ENCODE measurements at places on chromosomes 2 and 18.

- DNase-seq = no peak
Observed at GRCh38 chr18:76615065-76615733, 120.2 kb upstream of the ZNF516 start.

DNA sequence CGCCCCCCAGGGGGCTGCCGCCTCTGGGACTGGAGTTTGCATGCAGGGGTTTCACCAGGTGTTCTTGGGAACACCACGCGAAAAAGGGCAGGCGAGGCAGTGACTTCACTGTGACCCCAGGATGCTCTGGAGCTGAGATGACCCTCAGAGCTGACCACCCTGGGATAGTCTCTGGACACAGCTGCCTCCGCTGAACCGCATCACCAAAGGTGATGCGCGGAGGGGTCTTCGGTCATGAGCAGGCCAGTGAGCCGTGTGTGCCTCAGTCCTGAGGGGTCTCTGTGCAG lies 17.5 kb downstream of the GPR35 start:
- no peak for DNase-seq

GRCh38 chr2:239824866-239825704 lies 200.1 kb downstream of the NDUFA10 start:
- no peak for DNase-seq

GRCh38 chr2:29311458-29311857 lies 196.2 kb downstream of the CLIP4 start:
- DNase-seq = no peak

GRCh38 chr2:206981739-206982340 lies 42.5 kb downstream of the CPO start:
- DNase-seq = peak; percentile 37

Data from activated CD4-positive, alpha-beta T cell treated with anti-CD3 and anti-CD28 coated beads, Interleukin-2, amount 50 U/mL, for 4 hours (primary cell).